GM13977 (cell line): ENCODE measurements at places on chromosomes 12 and 14.

GRCh38 chr12:57894399-57895292, 46.7 kb upstream of the ATP23 start:
- DNase-seq, result no peak

GRCh38 chr14:69795691-69796090, 1.4 kb downstream of the SLC10A1 start:
- no peak for DNase-seq

DNA sequence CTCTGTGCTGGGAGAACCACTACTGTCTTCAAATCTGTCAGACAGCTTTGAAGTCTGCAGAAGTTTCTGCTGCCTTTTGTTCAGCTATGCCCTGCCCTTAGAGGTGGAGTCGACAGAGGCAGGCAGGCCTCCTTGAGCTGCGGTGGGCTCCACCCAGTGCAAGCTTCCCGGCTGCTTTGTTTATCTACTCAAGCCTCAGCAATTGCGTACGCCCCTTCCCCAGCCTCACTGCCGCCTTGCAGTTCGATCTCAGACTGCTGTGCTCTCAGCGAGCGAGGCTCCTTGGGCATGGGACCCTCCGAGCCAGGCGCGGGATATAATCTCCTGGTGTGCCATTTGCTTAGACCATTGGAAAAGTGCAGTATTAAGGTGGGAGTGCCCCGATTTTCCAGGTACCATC, 25.1 kb upstream of the KLRB1 start:
- DNase-seq, result no peak

DNA sequence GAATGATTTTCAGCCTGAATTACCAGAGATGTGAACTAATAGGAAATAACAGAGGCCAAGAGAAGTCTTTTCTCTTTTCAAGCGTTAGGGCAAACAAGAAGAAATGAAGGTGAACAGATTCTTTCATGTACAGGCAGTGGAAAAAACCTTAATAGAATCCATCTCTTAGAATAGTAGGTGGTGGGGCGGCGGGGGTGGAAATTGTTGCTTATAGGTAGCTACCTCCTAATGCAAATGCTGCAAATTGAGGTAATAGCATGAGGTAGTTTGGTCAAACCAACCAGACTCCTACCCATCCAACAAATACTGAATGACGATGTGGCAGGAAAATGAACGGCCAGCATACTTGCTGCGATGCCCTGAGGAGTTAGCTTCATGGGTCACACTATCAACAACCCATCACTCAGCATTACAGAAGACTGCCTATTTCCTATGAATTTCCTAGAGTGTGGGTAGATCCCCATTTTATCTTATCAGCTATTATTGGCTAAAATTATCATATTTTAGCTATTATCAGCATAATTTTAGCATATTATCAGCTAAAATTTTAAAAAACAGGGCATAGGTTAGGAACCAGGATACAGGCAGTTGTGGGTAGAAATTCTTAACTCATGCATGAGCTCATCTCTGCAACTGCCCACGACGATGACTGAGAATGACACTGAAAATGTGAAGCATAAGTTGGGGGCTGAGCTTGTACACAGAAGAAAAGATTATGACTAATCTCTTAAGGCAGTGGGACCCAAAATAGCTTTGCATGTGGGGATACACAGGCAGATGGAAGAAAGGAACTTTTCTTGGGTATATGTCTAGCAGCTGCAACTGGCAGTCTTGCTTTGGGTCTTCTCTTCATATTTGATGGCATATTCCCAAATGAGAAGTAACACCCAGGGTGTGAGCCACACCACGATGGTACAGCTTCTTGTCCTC, 68.7 kb downstream of the NIN start:
- peak; percentile 72 for DNase-seq

DNA sequence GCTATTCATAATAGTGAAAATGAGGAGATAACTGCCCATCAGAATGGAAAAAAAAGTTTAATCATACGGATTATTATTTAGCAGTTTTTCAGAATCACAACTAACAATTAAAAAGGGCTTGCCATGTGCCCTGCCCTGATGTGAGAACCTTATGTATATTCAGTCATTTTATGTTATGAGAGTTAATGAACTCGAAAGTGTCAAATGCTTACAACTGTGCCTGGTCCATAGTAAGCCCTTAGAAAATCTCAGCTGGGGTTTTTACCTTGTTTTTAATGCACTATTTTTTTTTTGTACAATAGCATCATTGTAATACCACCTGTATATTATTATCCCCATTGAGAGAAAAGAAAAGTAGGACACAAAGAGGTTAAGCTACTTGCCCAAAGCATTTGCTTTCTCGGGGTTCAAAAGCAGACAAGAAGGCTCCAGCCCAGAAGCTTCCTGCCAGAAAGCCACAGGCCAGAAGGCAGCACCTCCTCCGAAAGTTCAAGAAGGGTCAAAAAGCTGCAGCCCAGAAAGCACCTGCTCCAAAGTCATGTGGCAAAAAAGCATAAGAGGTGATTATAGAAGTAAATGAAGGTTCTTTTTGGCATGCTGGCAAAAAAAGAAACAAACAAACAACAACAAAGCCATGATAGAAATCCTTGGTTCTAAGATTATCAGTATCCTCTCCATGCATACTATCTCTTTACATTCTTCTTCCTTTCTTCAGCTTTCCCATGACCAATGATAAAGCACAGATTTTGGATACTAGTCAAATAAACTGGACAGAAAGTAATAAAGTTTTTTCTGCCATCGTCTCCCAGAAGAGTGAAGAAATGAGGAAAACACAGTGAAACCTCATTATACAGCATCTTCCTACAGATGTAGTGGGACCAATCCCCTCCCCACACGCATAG, 59.1 kb upstream of the NAP1L1 start:
- peak; percentile 22 for DNase-seq

- no peak for DNase-seq
Measured at GRCh38 chr14:101076451-101077198, 173.1 kb upstream of the RTL1 start.

DNA sequence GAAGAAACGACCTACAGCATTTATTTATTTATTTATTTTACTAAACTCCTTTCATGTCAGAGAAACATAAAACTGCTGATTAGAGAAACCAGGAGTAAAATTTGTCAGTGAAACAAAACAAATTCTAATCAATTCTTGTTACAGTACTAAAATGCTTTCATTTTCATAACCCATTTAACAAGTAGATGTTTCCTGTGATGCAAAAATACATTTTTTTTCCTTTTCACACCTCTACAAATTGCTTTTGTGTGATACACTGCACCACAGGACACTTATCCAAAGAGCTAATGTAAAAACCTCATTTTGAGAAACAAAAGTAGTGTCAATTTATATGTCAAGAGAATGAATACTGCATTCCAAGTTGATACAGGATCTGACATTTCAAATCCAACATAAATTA, 155.1 kb downstream of the SYT1 start:
- DNase-seq, result no peak

GRCh38 chr12:113070117-113070906, 13.8 kb downstream of the DTX1 start:
- peak; percentile 88 for DNase-seq

- DNase-seq, result no peak
Measured at GRCh38 chr12:81866081-81866480, 106.9 kb upstream of the PPFIA2 start.
